GM10248 (cell line): ENCODE measurements at places on chromosomes 7 and 10.

GRCh38 chr7:4713183-4713784 is 31.2 kb downstream of the FOXK1 start:
- peak; percentile 81 for DNase-seq

- no peak for DNase-seq
These were observed 10.9 kb upstream of the DMBT1 start for GRCh38 chr10:122549636-122550035.

GRCh38 chr10:78889536-78890063 is 179.2 kb upstream of the ZMIZ1 start:
- no peak for DNase-seq

- DNase-seq, result no peak
These were observed 40.1 kb downstream of the TNRC18 start for GRCh38 chr7:5383314-5384098.

DNA sequence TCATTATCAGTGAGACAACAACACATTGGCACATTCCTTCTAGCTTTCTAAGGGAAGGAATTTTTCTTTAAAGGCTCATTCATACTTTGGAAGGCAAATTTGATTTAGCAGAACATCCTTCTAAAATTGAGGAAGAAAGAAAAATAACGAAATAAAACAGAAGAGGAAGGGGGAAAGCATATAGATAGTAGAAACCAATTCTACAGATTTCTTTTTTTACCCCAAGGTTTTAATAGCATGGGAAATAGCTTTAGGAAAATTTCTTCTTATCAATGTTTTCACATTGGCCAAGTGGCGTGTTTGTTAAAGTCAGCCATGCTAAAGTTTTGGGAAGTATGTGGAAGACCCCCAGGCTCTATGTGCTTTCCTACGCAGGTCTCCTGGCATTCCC is 35.7 kb downstream of the MACROH2A2 start:
- DNase-seq, result no peak

- no peak for DNase-seq
These were observed 34.0 kb upstream of the CYTH3 start for GRCh38 chr7:6306471-6306870.

- DNase-seq, result no peak
These were observed 185.8 kb downstream of the SORCS1 start for GRCh38 chr10:106978756-106979155.

DNA sequence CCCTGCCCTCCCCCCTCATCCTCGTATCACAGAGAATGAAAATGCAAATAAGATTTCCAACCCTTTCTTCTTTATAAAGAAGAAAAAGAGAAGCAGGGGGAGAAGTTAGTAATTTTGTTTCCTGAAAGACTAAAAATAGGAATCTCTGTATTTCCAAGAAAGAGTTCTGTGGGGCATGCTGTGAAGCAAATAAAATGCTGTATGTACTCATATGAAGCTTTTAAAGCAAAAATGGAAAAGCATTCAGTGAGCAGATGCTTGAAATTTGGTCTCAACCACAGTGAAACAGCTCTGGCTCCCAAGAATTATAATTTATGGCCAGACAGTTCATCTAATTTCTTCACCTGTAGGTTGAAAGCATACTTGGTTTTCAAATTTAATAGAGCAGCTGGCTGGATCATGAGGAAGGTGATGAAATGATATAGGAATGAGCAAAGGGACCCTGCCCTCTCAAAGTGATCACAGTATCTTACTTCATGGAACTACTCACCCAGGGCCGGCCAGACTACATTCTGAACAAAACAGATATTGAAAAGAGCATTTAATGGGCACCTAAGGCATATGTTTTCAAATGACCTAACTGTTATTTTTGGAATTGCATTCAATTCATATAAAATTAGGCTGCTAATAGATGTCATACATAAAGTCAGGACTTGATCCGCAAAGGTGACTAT is 31.4 kb downstream of the SVIL start:
- no peak for DNase-seq

DNA sequence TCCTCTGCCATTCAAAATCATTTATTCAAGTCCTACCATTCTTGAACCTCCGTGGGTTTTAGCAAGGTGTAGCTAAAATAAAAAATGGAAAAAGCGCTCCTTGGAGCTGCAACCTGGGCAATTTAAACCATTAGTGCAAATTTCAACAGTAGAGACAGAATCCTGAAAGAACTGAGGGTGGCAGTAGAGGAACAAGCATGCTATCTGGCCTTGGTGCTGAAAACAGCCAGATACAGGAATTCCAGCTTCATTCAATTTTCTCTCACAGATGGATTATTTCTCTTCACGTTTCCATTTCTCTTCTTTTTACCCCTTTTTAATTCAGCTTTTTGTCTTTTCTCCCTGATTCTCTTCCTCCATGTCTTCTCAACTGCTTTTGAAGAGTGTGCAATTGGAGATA is 77.7 kb downstream of the OTUD1 start:
- DNase-seq, result no peak

GRCh38 chr10:112832361-112832878 is 117.6 kb upstream of the TCF7L2 start:
- no peak for DNase-seq

- DNase-seq, result peak; percentile 38
These were observed 57.4 kb downstream of the PPP1R17 start for GRCh38 chr7:31744294-31744874.

- DNase-seq, result no peak
These were observed 92.4 kb upstream of the PPP2R2D start for GRCh38 chr10:131808370-131808930.

DNA sequence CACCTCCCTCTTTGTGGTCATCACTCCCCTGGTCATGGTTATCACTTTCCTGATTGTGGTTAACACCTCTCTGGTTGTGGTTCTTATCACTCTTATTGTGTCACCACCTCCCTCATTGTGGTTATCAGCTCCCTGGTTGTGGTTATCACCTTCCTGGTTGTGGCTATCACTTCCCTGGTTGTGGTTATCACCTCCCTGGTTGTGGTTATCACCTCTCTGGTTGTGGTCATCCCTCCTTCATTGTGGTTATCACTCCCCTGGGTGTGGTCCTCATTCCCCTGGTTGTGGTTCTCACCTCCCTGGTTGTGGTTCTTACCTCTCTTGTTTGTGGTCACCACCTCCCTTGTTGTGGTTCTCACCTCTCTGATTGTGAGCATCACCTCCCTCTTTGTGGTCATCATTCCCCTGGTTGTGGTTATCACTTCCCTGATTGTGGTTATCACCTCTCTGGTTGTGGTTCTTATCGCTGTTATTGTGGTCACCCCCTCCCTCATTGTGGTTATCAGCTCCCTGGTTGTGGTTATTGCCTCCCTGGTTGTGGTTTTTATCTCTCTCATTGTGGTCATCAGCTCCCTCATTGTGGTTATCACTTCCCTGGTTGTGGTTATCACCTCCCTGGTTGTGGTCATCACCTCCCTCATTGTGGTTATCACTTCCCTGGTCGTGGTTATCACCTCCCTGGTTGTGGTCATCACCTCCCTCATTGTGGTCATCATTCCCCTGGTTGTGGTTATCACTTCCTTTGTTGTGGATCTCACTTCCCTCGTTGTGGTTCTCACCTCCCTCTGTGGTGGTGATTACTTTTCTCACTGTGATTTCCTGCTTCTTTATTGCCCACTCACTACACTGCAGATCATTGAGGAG is 106.7 kb downstream of the GPR26 start:
- no peak for DNase-seq

DNA sequence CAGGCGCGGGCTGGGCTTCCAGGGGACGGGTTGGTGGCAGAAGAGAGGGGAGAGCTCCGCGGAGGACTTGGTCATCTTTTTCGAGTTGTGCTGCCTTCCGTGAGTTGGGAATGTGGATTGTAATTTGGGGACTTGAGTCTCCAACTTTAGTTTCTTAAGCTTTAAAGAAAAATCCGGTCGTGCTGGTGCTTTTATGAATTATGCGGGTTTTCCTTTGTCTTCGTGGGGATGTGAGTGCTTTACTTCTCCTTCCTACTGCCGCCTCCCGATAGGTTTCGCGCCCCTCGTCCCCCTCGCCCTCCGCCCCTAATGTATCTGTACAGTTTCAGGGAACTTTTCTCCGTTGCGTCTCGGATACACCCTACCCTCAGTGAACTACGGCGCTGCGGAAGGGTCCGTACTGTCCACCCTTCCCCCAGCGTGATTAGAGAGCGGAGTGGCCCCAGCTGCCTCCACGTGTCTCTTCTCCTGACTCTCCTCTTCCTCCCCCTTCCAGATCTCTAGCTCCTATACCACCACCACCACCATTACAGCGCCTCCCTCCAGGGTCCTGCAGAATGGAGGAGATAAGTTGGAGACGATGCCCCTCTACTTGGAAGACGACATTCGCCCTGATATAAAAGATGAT is 649 bp downstream of the SCD start:
- DNase-seq, result no peak

- no peak for DNase-seq
These were observed 48.4 kb downstream of the HGF start for GRCh38 chr7:81721437-81721836.

- DNase-seq, result no peak
These were observed 41.9 kb upstream of the PRKAR1B start for GRCh38 chr7:768881-769504.

GRCh38 chr7:24797270-24797669 is 40.0 kb upstream of the GSDME start:
- no peak for DNase-seq

DNA sequence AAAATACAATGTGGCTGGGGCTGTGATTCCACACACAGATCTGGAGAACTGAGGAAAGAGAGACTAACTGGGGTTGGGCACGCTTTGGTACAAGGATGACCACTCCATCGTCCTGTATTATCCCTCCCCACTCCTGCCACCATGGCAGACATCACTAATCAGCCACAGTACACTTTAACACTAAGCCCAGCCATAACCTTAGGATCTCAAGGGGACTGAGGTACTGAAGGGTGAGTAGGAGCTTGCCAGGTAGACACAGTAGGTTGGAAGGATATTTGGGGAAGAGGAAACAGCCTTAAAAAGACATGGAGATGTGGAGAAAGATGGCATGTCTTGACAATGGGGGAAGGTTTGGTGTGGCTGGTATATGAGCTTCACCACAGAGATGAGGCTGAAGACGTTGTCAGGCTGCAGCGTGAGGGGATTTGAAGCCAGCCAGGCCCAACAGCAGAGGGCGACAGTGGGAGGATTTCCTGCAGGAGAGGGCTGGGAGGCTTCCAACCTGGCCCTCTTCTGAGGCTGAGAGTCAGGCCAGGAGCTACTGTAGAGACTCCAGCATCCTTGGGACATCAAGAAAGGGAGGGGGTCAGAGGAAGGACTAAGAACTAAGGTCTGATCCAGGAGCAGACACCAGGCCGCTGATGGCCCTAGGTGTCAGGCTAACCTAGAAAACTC is 58.6 kb upstream of the COL13A1 start:
- no peak for DNase-seq

GRCh38 chr7:80806663-80807062 is 112.2 kb downstream of the SEMA3C start:
- DNase-seq, result no peak

DNA sequence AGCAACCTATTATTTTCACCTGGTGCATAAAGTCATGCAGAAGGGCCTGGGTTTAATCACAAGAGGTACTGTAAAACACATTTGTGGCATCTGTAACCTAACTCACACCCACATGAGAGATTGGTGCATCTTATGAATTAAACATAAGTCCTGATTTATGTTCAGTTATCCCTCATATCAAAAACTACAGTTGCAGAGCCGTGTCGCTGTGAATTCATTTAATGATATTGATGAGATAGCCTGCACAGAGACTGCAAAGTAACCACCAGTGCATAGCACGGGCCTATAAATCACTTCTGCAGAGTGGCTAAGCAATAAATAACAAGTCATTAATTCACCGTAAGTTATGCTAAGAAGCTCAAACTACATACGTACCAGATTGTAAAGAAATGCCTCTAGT is 178.2 kb downstream of the RELN start:
- no peak for DNase-seq

- DNase-seq, result no peak
These were observed 44.7 kb downstream of the ELFN1 start for GRCh38 chr7:1714583-1715330.

- no peak for DNase-seq
These were observed 341.1 kb downstream of the CXCL12 start for GRCh38 chr10:44043646-44044375.
